GM12865 (cell line): ENCODE measurements at places on chromosomes 11 and 22.

DNA sequence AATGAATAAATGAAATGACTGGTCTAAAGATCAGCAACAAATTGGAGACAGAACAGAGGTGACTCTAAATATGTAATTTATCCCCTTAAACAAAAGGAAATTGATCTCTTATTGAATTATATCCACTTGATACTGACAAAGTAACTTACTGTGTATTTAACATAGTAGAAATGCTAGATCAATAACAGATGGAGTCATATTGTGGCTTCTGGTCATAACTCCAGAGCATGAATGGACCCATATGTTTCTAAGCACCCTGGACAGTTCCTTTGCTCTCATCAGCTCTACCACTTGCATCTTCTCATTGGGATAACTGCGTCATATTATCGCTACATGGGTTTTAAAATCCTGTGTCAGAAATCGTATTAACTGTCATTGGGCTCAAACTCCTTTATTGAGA, 222.3 kb downstream of the ETS1 start:
- peak; percentile 40 for DNase-seq

DNA sequence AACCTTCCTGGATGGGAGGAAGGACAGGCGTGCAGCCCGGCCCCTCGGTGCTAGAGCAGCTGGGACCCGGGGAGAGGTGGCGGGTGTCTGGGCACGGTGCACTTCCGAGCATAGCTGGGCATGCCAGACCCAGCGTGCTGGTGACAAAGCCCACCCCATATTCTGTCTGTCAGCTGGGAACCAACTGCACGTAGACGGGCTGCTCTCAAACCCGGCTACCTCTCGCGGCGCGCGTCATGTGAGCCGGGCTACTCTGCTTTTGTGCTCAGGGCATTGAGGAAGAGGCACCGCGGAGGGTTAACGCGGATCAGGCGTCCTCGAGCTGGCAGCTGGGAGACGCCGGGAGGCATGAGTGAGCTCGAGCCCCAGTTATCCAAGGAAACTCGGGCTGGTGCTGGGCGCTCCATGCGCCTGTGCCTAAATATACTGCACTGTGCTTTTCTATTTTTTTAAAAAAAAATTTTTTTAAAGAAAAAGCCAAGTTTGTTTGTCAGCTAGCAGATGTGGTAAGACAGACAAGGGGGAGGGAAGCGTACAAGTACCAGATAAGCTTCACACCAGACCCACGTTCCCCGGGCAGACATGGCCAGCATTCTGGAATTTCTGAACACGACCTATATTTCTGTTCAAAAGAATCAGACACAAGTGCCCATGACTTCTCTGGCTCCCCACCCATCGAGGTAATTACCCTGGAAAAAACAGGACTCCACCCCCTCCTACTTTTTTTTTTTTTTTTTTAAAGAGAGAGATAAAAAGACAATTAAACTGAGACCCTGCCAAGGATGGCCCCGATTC, 425.6 kb downstream of the SHANK2 start:
- DNase-seq: no peak

DNA sequence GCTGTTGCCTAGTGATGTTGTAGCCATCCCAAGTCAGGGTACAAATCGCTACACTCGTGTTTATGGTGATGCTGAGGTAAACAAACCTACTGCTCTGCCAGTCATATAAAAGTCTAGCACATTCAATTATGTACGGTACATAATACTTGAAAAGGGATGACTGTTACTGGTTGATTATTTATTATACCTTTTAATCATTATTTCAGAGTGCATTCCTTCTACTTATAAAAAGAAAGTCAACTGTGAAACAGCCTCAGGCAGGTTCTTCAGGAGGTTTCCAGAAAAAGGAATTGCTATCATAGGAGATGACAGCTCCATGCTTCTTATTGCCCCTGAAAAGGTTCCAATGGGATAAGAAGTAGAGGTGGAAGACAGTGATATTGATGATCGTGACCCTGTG, 652.5 kb upstream of the KIRREL3 start:
- DNase-seq: no peak

GRCh38 chr11:78311702-78312371, 105.8 kb downstream of the GAB2 start:
- no peak for DNase-seq

- no peak for DNase-seq
Observed at GRCh38 chr11:11780858-11781257, 60.9 kb upstream of the USP47 start.

DNA sequence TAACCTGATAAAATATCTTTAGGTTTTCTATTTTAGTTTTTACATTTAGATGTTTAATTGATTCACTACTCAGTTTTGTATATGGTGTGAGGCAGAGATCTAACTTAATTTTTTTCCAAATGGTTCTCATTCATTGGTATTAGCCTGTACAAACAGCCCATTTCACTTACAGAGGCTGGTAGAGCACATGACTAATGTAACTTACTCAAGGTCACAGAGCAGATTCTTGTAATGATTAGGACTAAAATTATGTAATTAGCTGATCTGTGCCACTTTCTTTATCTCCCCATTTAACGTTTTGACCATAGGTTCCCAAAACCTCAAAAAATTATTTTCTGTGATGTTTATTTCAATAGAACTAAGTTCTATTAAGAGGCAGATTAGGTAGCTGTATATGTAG, 16.5 kb upstream of the TNRC6B start:
- DNase-seq: no peak

- no peak for DNase-seq
Observed at GRCh38 chr11:15944460-15944859, 411.9 kb downstream of the SOX6 start.

GRCh38 chr11:94595076-94595475, 27.9 kb downstream of the PIWIL4 start:
- DNase-seq: peak; percentile 39

DNA sequence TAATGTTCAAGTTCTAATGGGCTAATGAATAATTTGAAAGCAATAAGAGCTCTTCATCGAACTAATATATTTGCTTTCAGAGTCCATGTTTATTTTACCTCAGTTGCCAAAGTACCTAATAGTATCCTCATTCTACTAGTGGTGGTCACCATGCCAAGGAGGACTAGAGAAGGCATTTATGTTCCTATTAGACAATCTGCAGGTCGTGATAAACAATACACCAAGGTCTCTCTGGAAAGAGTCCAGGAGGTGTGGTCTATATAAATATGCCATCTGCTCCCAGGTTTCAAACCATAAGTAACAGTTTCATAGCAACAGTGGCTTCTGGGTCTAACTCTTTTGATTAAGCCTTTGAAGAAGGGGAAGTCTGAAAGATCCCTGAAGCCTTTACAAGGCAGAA, 42.9 kb downstream of the ARFGAP3 start:
- no peak for DNase-seq

DNA sequence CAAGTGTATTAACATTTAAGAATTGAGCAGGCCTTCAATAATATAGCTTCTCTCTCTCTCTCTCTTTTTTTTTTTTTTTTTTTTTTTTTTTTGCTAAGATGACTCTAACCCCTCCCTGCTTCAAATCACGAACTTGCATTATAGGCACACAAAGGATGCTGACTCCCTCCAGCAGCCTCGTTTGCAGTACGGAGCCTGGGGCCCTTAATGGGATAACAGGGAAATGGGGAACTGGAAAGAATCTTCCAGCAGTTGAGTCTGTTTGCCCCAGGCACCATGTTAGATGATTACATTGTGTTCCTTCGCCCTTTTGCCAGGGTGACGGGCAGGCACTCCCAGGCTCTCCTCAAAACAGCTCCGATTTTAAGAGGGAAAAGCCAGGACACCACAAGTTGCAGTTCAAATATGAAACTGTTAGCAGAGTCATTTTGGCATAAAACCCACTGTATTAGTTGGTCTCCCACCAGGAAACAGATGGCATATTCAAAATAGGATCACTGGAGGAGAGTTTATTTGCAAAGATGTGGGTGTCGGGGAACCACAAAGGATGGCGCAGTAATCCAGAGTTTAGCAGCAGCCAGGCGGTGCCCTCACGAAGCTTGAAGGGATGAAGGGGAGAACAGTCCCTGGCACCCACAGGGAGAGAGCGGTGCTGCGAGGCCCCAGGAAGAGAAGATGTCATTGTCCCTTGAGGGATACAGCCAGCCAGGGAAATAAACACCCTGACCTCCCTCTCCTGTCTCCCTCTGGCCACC, 26.5 kb upstream of the TREH start:
- DNase-seq: no peak

DNA sequence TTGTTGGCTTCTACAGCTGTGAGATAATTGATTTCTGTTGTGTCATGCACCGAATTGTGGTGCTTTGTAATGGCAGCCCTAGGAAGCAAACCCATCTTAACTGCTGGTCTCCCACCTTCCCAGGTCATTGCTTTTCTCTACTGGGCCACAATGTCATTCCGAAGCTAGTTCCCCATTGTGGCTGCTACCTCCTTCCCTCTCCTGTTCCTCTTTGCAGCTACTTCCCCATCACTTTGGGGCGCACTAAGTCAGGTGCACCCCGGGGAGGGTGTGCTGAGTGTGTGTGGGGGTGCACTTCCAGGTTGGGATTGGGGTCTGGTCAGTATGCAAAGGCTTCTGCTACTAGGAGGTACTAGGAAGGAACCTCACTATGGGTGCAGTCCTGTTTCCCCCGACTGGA, 109.3 kb downstream of the ST3GAL4 start:
- no peak for DNase-seq

GRCh38 chr22:49514211-49514610, 313.5 kb downstream of the BRD1 start:
- DNase-seq: no peak

DNA sequence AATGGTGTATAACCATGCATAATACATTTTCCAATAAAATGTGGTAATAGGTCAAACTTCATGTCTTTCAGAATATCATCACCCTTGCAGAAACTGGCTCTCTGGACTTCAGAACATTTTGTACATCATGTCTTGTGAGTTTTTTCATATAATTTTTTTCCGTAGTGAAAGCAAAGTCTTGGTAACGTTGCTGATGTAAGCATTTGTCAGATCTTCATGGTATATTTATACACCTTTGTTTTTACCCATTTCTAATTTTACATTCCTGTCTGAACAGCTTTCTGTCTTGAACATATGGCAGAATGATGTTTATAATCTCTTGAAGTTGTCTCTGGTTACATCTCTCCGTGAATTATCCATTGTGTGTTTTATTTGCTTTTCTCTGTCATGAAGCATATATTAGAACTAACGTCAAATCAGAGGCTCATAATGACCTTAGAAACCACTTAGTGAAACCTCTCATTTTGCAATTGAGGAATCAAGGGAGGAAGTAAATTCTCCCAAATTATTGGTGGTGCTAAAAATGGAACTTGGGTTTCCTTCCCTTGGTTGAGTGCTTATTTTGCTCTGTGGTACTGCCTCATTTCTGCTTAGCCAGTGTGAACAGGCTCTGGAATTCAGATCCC, 37.4 kb downstream of the CSRP3 start:
- no peak for DNase-seq

DNA sequence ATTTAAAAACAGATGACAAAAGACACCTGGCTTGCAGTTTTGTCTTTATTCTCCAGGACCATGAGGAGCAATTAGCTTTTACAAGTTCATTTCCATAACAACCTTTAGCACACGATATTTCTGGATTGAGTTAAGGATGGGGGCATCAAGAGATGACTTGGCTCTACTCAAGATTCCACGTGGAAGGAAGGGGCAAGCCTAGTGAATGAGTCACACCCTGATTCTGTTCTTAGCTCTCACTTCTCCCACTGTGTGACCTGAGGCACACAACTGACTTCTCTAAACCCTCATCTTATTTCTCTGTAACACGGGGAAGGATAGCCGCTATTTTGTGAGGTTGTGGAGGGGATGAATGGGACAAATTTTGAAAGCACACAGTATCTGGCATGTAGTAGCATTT, 185.5 kb downstream of the KIRREL3 start:
- no peak for DNase-seq

DNA sequence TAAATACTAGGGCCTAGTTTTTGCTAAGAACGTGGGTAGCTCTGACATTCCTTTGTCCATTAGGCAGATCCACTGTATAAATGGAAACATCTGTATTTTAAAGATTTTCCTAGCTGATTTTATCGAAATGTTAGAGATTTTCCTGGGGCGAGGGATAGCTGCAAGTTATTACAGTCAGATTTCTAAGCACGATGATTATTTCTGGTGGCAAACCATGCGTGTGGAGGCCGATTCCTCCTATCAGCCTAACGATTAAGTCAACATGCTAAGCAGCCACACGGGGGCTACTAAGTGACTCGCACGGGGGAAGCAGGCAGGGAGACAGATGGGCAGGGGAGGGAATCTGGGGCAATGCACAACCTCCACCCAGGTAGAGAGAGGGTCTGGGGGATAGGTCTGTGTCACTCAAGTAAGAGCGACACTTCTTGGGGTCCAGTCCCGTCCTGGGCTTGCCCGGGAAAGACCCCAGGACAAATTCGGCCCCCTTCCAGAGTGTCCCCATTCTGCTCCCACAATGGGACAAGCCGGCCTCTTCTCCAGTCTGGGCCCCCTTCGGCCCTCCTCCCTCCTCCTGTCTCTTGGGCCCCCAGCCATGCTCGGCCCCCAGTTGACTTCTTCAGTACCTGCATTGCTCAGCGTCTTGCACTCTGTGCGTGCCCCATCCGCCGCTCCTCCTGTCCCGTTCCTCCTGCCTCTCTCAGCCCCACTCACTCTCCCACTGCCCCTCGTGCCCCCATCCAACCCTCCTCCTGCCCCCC, 571 bp downstream of the C11orf24 start:
- DNase-seq: peak; percentile 90

DNA sequence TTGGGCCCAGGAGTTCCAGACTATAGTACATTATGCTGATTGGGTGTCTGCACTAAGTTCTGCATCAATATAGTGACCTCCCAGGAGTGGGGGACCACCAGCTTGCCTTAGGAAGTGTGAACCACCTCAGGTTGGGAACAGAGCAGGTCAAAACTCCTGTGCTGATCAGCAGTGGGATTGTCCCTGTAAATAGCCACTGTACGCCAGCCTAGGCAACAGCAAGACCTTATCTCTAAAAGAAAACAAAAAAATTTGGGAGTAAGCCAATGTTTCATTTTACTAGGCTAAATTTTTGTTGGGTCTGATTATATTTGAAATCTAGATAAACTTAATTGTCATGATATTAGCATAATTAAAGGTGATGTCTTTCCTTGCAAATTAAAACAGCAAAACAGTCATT, 3.4 kb downstream of the DEPDC5 start:
- no peak for DNase-seq

- no peak for DNase-seq
Observed at GRCh38 chr11:88478136-88478815, 140.7 kb upstream of the CTSC start.

- DNase-seq: no peak
Observed at GRCh38 chr22:29112121-29112520, 39.3 kb downstream of the KREMEN1 start.

DNA sequence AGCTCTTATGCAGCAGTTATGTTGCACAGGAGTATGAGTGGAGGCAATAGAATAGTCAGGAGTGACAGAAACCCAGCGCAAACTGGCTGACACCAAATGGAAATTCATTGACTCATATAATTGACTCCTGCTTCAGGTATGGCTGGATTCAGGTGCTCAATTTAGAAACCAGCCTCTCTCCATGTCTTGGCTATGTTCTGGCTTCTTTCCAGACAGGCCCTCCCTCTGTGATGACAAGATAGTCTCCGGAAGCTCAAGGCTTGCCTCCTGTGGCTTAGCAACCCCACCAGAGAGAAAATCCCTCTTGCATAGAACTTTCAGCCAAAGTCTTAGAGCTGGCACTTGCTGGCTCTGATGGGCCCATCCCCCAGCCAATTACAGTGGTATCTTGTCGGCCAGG, 28.1 kb upstream of the MN1 start:
- DNase-seq: no peak
